ENCODE measurements at places on chromosomes 1 and 21. TPM values are rescaled to one million over a fixed set of nuclear protein-coding genes. Genes with fewer than 3 reads are reported as not detected.

Gene CFHR2
- not detected for total RNA-seq

Gene PLEKHG5
- 20.2 TPM for total RNA-seq

Gene ZNF695
- total RNA-seq = 1.7 TPM

Gene GBP7
- total RNA-seq = 0.12 TPM

Gene CA6
- total RNA-seq = not detected

Gene DMBX1
- not detected for total RNA-seq
